ENCODE measurements at places on chromosomes 3 and 15.

DNA sequence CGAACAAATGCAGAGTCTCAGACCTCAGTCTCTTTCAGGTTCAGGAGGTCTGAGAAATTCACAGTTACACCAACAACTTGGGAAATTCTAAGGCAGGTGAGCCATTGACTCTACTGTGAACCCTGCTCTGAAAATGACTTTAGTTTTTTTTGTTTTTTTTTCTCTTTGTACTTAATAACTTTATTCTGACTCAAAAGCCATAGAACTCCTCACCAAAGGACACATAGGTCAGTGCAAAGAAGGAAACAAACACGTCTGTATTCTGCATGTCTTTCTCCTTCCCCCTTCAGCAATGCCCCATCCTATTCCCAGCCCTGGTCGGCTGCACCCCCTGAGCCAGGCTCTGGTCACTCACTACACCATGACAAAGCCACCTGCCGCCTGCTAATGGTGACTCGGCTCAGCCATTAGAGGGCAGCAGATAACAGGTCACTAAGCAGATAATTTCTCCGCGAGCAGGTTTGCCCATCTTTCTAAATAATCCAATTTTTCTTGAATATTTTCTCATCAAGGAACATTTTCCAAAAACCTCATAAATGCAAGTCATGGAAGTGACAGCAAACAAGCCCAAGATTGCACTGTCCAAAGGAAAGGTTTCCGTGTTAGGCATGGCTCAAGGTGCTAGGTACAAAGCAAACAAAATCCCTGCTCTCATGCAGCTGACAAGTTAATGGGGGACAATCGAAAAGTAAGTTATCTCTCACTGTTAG lies 37.7 kb downstream of the TM4SF4 start:
- DNase-seq, result peak; percentile 20

- no peak for DNase-seq
Measured at GRCh38 chr3:184306341-184306972, 7.4 kb downstream of the PSMD2 start.

DNA sequence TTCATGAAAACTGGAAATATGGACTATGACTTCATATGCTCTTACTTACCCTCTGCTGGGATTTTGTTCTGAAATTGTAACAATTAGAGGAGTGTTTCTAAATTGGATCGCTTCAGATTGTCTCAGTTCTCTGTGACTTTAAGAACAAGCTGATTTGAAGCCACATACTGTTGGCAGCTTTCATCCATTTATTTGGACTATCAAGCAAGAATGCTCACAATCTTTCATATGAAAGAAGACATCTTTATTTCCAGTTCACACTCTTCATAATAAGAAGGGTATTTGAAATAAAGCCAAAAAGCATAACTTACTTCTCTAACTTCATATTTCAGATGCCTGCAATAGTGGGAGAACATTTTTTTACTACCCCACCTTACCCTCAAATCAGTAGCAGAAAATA lies 491.6 kb upstream of the TPRG1 start:
- no peak for DNase-seq

- no peak for DNase-seq
Measured at GRCh38 chr3:4494895-4495264, 1.7 kb downstream of the ITPR1 start.

- no peak for DNase-seq
Measured at GRCh38 chr3:65924762-65925161, 114.0 kb downstream of the MAGI1 start.

- no peak for DNase-seq
Measured at GRCh38 chr3:32778389-32778788, 39.4 kb upstream of the TRIM71 start.

- no peak for DNase-seq
Measured at GRCh38 chr15:81312790-81313543, 11.0 kb downstream of the STARD5 start.

GRCh38 chr3:78801926-78802561 lies 965.8 kb downstream of the ROBO1 start:
- no peak for DNase-seq

- DNase-seq, result no peak
Measured at GRCh38 chr3:103617961-103618360, 1183.1 kb downstream of the ZPLD1 start.

DNA sequence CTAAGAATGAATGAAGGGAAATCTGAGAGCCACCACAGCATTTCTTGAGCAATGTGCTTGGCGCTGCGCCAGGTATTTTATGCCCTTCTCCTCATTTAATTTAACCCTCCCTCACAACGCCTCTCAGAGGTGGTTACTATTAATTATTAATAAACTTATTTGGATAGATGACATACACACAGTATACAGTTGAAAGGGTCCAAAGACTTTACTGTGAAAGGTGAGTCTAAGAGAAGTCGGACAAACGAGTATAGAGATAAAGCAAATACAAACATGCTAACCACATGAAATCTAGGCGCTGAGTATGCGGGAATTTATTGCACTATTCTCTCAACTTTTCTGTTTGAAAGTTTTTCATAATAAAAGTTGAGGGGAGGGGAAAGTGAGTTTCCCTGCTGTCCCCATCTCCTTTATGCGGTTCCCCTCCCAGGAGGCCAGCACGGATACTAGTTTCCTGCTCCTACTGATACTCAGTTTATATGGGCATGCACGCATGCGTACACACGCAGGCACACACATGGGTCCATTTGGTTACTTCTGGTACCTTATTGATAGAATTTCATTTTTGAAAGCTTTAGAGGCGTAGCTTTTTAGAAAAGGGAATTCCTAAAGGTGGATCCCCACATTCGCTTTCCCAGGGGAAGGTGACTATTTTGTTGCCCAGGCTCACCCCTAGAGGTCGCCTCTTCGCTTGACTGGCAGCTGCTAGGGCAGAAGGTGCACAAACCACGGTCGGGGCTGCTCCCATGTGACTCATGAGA lies 28.5 kb upstream of the KCTD6 start:
- peak; percentile 83 for DNase-seq

- no peak for DNase-seq
Measured at GRCh38 chr3:38212141-38212540, 46.8 kb downstream of the OXSR1 start.

- no peak for DNase-seq
Measured at GRCh38 chr3:39651993-39652739, 157.2 kb upstream of the MYRIP start.

GRCh38 chr15:88243895-88244787 lies 12.4 kb downstream of the NTRK3 start:
- DNase-seq, result peak; percentile 32

- no peak for DNase-seq
Measured at GRCh38 chr3:182041668-182042291, 330.1 kb downstream of the SOX2 start.

GRCh38 chr3:36729204-36730056 lies 34.9 kb downstream of the DCLK3 start:
- DNase-seq, result no peak

DNA sequence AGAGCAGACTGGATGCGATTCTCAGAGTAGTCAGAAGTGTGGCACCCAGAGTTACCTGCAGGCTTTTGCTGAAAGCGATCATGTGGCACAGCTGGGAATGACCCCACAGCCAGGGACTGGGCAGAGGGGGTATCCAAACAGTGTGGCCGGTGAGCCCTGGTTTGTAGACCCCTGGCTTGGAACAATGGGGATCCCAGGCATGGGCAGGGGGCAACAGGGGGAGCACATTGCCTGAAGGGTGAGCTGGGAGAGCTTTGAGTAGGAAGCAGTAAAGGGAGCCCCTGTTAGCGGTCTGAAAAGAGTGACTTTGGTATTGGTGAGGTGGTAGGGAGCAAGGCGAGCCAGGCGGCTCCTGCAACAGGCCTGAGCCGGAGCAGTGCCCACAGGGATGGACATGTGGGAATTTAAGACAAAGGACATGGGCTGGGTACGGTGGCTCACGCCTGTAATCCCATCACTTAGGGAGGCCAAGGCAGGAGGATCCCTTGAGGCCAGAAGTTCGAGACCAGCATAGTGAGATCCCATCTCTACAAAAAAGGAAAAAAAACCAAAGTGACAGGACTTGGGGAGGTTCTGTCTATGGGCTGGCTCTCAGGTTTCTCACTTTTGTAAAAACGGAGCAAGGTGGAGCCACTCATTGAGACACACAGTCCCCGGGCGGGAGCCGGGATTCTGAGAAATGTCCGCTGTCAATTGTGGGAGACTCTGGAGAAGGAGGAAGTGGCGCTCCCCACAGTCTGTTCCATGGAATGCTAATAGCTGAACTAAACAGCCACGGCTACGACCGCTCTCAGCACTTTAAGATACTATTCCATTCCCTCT lies 223.8 kb upstream of the LYSMD4 start:
- DNase-seq, result no peak

DNA sequence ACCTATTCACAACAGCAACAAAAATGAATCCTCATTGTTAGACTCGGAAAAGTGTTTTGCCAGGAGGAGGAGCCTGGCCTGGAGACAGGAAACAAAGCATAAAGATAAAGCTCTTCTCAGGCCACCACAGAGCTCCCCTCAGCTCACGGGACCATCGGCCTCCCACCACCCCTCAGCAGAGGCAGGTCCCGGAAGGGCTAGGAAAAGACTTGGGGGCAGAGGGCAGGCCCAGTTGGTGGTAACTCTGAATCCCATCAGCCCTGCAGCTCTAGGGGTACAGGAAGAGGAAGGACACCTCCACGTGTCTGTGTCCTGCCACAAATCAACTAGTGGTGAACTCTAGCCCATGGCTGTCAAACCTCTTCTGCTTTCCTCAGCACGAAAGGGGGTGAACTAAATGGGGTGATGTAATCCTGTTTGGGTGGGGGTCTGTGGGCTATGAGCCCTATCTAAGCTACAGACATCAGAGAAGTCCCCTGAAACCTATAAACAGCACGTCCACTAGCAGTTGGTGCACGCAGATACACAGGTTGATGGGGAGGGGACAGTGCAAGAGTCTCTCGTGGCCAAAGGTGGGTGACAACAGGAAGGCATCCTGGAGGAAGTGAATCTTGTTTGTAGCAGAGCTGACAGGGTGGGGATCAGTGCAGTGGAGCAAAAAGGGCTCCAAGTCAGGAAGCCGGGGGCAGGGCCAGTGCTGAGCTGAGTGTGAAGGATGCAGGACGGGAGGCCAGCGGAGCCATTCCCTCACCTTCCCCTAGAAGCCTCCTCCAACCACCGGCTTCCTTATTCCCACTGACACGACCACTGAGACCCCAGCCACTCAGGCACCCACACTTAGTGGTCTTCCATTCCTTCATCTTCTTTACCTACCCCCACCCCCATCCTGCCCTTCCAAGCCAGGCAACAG lies 111.1 kb upstream of the HACD2 start:
- no peak for DNase-seq

GRCh38 chr3:53161450-53161819 lies 426 bp downstream of the PRKCD start:
- peak; percentile 42 for DNase-seq

DNA sequence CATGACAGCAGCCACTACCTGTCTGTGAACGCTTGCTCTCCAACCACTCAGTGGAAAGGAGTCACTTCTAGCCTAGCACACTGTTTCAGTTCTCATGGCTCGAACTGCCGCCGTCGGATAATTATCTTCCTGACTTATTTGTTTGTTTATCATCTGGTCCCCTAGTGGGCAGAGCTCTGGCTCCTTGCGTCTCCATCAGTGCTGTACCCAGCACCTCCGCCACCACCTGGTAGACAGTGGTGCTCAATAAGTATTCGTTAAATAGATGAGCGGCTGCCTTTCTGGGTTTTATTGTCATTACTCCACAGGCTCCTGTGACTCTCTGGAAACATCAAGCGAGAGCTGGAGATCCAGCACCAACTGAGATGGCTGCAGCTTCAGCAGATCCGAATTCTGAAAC lies 297.5 kb downstream of the NTRK3 start:
- no peak for DNase-seq

- no peak for DNase-seq
Measured at GRCh38 chr3:10445561-10446175, 59.7 kb downstream of the ATP2B2 start.

DNA sequence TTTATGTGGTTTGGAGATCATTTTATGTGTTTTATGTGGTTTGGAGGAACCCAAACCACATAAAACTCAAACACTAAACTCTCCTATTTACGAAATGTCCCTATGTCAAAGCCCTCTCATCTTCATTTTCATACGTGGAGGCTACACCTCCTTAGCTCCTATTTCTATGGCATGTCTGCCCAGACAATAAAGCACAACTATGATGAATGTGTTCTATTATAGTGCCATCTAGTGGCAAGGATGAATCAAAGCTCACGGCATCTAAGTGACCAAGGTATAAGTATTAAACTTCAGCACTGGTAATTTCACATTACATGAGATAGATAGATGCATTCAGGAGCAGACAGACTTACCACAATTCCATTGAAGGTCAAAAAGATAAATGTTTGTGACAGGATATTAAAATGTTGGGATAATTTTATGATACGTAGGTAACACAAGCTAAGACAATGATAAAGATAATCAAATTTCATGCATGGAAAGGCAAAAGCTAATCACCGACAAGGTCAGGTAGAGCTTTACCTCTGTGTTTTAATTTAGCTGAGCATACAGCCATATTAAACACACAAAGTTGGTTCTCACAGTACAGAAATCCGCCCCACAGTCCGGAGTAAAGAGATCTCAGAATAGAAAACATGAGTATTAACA lies 130.6 kb upstream of the FHIT start:
- DNase-seq, result no peak

DNA sequence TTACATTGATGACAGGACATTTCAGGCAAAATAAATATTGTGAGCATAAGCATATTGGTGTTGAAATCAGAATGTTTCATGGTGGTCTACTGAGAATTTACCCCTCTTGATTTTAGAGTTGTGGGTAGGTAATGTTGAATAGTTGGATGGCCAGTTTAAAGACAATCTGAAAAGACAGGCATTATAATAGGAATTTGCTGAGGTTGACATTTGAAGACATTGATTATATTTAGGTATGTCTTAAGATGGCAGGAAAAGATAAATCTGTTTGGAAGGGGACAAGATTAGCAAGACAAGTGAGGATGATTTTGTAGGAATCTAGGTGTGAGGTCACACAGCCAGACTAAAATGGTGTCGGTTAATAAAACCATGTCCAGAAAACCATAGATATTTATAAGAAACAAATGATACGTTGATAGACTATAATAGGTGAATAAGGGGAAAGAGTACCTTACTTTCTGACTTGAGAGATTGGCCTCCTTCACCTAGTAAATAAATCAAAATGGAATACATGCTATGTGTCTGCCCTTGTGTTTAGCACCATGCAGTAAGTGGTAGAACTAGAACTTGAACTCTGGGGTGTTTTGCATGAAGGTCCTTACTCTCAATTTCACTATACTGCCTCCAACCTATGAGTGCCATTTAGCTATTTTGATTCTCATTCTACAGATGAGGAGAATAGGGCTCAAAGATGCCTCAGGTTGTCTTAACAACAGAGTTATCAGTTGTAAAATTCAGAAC lies 57.9 kb downstream of the ALCAM start:
- DNase-seq, result no peak

GRCh38 chr15:71136159-71136783 lies 21.0 kb downstream of the THSD4 start:
- DNase-seq, result no peak

All from stimulated activated naive CD8-positive, alpha-beta T cell treated with anti-CD3 and anti-CD28 coated beads, Interleukin-15, Interleukin-2, amounts not matched to agents 100 U/mL and 50 U/mL, for 24 hours (primary cell).